ENCODE measurements at places on chromosomes 7 and 10.
A peak's percentile ranks its signal among the peaks of the same experiment; 100 is the strongest.

DNA sequence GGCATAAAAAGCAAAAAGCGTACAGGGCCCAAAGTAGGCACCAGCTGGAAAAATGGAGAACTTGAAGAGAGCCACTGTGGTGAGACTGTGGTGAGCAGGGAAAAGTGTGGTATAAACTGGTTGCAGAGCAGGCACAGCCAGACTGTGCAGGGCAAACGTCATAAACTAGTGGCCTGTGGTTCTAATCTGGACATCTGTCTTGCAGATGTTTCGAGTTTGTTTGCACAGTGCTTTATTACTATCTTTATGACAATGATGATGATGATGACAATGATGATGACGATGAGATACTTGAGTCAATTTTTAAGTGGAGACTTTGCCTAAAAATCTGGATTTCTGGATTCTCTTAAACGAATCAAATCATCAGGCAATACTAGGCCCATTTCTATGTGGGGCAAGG is 45.7 kb downstream of the SEMA3C start:
- no peak for DNase-seq

DNA sequence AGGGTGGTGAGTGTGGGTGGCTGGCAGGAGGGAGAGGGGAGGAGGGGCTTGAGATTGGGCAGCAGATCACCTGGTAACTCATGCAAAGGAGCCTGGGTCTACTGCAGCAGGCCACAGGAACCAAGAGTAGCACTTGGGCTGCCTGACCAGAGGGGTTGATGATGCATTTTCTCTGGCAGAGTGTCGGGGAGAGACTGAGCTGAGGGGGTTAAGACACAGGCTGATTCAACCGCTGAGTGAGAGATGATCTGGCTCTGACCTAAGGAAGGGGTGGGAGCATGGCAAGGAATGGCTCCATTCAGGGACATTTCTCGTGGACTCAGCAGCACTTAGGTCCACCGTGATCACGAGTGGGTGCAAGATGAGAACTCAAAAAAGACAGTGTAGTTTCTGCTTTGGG is 115.5 kb upstream of the STK17A start:
- DNase-seq: no peak

- DNase-seq: no peak
Observed at GRCh38 chr7:46850563-46851330, 731.2 kb downstream of the TNS3 start.

DNA sequence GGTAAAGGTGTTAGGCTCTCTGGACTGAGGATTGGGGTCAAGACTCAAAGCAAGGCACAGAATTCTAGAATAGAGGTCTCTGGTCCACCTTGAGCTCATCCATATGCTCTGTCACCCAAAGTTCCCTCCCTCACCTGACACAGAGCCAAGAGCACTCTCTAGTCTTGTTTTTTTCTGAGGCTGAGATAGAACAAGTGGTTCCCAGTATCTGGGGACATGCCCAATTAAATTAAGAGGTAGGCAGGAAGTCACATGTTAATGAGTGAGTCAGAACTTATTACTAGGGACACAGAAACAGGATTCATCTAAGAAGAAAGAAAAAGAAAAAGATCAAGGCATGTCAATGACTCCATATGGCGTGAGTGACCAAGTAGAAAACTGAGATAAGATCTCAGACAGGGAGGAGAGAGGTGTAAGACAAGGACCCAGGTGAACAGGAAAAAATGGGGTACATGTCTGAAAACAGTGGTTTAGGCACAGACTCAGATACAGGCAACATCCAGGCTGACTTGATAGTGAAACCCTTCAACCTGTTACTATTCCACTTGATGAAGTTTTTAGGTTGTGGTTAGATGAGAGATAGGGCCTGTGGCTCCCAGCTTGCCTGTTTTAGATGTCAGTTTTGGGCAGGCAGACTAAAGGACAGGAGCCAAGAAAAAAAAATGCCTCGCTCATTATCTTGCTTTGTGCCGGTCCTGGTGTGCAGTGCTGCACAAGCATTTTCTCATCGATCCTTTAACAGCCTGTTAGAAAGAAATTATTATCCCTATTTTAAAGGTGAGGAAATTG is 609.9 kb downstream of the CCSER2 start:
- no peak for DNase-seq

- DNase-seq: no peak
Observed at GRCh38 chr10:63646491-63646890, 125.3 kb downstream of the REEP3 start.

DNA sequence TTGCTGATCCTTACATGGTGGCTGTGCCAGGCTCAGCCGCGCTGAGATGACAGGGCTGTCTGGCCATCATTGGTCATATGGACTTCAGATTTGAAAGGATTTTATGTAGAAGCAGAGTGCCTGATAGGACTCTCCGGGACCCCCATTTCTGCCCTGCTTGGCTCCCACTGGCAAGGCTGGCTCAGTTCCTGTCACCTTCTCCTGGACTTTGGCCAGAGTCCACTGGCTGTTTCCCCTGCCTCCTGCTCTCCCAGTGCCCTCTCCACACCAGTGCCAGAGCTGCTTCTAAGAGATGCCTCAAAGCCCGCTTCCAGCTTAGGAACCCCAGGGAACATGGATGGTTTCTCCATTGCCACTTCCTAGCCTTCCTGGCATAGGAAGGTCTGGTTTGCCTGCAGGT is 5.1 kb upstream of the SH2D4B start:
- DNase-seq: no peak

DNA sequence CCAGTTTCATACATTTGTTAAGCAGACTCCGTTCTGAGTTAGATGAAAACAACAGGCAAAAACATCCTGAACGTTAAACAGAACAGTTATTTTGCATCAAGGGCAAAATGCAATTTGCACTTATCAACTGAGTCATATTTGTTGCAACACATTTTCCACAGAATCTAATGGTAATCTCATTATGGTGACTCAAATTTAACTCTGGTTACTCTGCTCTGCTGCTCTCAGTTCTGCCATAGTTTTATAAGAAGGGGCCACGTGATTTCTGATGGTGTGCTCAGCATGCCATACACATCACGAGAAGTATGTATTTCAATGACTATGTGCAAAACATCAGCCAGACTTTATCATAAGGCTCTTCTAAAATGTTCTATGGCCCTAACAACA is 148.8 kb downstream of the CHCHD3 start:
- no peak for DNase-seq

DNA sequence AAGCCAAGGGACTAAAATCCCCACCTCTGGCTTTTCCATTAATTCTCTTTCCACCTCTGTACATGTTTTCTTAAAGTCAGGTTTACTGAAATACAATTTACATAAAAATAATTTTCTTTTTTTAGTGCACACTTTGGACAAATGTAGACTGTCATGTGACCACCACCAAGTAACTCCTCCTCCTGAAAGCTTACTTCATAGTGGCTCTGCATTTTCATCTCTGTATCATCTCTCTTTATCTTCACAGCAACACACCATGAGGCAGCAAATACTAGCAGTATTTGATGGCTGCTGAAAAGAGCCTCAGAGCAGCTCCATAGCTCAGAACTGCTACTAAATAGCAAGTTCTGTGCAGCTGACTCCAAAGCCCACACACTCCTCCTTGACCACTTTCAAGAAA is 17.3 kb downstream of the WDFY4 start:
- DNase-seq: no peak

DNA sequence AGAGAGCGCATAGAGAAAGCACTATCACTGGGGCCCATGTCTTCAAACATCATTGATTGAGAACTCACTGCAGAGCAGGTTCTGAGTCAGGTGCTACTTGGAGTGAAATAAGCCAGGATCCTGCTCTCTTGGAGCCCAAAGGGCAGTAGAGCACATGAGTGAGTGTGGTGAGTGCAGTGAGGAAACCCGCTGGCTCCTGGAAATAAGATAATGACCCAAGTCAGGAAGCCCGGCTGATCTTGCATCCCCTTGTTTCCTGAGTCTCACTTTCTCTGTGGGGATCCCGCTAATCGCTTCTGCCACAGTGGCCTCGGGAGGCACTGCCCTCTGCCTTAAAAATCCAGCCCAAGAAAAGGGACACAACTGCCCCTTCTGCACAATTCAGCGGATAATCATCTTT is 7.1 kb upstream of the FAM107B start:
- DNase-seq: no peak

DNA sequence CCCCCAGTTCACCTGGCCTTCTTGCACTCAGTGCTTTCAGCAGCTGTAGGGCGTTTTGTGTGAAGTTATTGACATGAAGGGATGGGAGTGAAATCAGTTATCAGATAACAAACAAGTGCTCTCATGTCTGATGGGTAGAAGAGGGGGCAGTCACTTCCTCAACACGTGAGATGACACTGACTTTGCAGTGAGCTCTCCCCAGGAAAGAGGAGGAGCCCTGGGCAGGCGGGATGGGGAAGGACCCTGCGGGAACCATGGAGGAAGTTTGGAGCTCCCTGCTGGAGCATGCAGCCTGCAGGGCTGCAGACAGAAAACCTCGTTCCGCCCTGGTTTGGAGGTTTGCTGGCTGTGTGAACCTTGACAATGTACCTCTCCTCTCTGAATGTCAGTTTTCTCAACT is 38.7 kb downstream of the GPR26 start:
- no peak for DNase-seq

- peak; percentile 24 for DNase-seq
Observed at GRCh38 chr7:74199551-74200355, 10.1 kb upstream of the LAT2 start.

DNA sequence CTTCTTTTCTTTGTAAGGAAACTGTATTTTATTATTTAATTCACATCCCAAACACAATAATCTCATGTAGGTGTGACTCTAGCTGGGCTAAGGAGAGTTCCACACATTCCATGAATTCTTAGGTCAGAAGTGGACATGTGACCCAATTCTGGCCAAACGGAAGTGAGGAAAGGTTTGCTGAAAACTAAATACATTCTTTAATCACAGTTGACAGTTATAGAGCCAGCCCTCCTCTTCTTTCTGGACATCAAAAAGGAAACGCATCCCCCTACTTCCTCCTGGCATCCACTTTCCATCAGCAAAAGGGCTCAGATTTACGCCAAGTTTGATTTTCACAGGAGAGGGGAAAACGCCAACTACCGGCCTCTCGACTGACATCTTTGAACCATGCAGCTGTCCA is 774.4 kb upstream of the POM121L12 start:
- no peak for DNase-seq

DNA sequence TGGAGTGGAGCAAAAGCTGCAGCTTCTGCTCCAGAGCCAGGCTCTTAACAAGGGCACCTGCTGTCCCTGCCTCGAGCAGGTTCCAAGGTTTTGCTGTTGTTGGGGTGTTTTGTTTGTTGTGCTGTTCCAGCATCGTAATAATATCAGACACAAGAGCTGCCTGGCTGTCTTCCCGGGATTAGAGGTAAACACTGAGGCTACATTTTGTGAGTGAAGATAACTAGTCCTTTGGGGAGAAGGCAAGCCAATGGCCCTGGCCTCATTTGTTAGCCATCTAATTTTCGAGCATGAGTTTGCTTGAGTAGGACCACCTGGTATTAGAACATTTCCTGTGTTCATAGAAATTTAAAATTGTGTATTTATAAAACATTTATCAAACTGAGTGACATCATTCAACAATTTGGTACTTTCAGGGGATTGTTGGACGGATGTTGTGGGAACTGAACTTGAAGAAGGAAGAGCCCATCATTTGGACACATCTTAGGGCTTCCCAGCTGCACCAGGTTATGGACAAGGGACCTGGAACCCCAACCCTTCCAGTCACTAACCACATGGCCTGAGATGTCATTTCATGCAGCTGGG is 555.0 kb downstream of the TNS3 start:
- DNase-seq: no peak

DNA sequence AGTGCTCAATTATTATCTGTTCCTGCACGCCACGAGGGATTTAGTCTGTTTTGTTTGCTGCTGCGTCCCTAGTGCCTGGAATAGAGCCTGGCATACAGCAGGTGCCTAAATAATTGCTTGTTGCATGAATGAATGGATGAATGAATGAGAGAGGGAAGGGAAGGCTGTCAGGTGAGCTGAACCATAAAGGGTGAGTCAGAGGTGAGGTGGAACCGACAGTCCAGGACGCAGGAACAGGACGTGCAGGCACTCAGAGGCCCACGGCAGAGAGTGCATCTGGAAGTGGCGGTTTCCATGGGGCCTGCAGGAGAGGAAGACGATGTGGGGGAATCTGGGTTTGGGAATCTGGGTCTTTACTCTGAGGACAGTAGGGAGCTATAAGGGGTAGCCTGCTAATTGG is 17.7 kb upstream of the PPIF start:
- peak; percentile 56 for DNase-seq

DNA sequence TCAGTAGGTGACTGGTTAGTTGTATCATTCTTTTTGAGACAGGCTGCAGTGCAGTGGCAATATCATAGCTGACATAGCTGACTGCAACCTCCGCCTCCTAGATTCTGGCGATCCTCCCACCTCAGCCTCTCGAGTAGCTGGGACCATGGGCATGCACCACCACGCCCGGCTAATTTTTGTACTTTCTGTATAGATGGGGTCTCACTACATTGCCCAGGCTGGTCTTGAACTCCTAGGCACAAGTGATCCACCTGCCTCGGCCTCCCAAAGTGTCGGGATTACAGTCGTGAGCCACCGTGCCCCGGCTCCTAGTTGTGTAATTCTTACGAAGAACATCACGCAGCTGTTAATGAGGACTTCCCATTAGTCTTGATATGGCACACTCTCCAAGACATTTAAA is 123.4 kb upstream of the VKORC1L1 start:
- no peak for DNase-seq

GRCh38 chr7:77386165-77386822 is 29.9 kb downstream of the GSAP start:
- DNase-seq: no peak

DNA sequence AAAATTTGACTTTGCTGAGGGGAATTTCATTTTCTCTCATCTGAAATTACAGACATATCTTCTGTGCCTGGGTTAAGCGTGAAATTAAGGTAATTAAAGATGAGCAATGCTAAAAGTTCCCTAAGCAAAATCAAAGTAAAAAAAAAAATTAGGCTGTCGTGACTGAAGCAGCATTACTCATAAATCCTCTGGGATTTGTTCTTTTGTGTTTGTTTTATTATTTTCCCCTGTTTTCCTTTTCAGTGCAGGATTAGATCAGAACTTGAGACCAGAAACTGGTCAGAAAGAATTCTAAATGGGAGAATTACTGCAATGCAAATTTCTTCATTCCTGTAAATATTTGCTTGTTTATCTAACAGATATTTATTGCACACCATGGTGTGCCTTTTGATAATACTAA is 141.4 kb upstream of the BET1 start:
- DNase-seq: no peak

GRCh38 chr10:23069019-23069815 is 26.2 kb upstream of the MSRB2 start:
- no peak for DNase-seq
